ENCODE measurements at places on chromosomes 11 and 22.

DNA sequence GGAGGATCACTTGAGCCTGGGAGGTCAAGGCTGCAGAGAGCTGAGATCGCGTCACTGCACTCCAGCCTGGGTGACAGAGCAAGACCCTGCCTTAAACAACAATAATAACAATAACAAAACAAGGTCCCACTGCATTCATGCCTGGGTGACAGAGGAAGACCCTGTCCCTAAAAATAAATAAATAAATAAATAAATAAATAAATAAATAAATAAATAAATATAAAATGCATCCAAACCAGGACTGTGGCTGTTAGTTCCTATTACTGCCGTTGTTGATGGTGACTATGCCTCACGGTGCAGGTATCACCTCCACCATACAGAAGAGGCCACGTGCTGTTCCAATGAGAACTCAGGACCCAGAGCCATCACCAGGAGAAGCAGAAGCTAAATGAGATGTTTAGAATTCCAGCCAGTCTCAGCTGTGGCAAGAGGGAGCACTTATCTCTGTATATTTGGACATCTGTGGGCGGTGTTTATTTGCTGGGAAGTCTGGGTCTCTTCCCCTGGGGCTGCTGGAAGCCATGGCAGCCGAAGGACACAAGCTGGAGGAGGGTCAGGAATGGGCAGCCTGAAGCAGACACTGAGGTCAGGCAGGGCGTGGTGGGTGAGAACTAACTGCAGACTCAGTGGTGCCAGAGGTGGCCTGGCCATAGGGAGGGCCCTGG, 21.6 kb downstream of the C11orf86 start:
- DNase-seq: no peak

- DNase-seq: no peak
These were observed 5.9 kb upstream of the ARL14EP start for GRCh38 chr11:30317030-30317429.

- no peak for DNase-seq
These were observed 4.1 kb upstream of the SIK2 start for GRCh38 chr11:111598148-111598547.

GRCh38 chr11:20035701-20036601, 124.3 kb downstream of the DBX1 start:
- no peak for DNase-seq

- DNase-seq: no peak
These were observed 51.0 kb downstream of the TEAD1 start for GRCh38 chr11:12725055-12725862.

DNA sequence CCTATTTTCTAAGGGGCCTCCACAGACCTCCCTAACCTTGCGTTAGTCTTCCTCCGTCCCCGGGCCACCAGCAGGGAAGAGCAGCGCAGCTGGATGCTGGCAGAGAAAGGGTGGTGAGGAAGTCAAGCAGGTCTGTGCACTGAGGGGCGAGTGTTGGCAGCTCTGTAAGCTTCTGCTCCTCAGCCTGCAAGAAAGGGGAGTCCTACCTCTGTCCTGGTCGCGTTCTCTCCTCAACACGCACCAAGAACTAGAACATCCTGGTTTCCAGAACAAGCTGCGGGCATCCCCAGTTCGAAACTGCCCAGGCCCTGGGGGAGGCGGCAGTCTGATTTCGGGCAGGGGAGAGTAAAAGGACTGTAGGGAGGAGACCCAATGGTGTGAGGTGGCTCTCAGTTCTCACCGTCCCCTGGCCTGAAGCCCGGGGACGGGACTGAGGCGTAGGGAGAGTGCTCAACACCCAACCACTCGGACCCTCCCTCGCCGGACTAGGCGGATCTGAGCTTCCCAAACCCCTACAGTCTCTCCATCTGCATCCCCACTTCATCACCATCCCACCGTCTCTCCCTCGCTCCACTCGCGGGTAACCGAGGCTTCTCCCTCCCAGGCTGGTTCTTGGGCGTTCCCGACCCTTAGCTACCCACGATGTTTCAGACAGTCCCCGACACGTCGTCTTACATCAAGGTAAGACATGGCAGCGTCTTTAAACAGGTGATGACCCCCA, 7.7 kb upstream of the FLI1 start:
- DNase-seq: no peak

GRCh38 chr11:14584595-14584994, 59.0 kb upstream of the PDE3B start:
- DNase-seq: no peak

DNA sequence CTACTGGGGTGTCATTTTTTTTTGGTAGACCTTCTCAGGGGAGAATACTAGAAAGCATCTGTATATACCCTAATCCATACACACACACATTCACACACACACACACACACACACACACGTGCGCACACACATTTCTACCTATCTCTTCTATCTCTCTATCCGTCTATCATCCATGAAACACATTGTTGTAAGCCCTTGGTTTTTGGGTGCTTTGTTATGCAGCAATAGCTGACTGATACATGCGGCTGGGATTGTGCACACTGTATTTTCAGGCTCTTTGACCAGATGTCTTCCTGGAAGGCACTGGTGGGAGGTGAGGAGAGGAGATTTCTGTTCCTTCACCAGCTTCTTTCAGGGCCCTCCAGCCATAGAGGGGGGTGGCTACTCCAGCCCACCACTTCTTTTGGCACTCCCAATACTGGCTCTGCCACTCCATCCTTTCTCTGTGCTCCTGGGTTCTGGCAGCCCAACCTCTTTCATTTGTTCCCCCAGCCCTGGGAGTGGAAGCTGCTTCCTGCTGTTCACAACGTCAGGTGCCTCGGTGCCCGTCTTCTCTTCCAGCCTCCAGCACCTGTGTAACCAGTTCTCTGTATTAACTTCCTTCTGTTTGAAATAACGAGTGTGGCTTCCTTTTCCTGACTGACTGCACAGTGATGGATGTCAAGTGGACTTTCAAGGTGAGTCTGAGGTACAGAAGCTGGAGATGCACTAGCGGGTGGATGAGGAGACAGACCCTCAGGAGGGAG, 12.4 kb upstream of the MUC2 start:
- no peak for DNase-seq
